SJCRH30 (cell line): ENCODE measurements at places on chromosomes 3 and 15. TPM values are rescaled to one million over a fixed set of nuclear protein-coding genes. Genes with fewer than 3 reads are reported as not detected.

The TMIE gene
- 0.08 and 0.10 TPM in 2 replicates for total RNA-seq

GRCh38 chr15:96058103-96058851, 272.2 kb upstream of the NR2F2 start:
- H3K36me3 ChIP-seq: no peaks in the 10 kb centered on the region
- no peak overlapping the region for H3K4me3 ChIP-seq
- no peak for DNase-seq
- H3K27ac ChIP-seq: no peak overlapping the region
- H3K4me1 ChIP-seq: peaks cover 6% of the 10 kb centered on the region; the same call in 1 of the 2 replicates

GRCh38 chr15:30990446-30991254, 778 bp downstream of the MTMR10 start:
- H3K4me3 ChIP-seq: peak overlapping the region; percentile 92
- peaks cover 5% of the 10 kb centered on the region for H3K4me1 ChIP-seq
- no peaks in the 10 kb centered on the region for H3K27me3 ChIP-seq
- no peak for DNase-seq
- no peaks in the 10 kb centered on the region for H3K36me3 ChIP-seq

The HGD gene
- 0.18 TPM in 1 of 2 replicates, not detected in the other for total RNA-seq

GRCh38 chr15:44219073-44219472, 24.0 kb upstream of the FRMD5 start:
- H3K27ac ChIP-seq: no peak overlapping the region
- H3K4me3 ChIP-seq: no peak overlapping the region
- H3K36me3 ChIP-seq: no peaks in the 10 kb centered on the region
- H3K4me1 ChIP-seq: peaks cover 10% of the 10 kb centered on the region; the same call in 1 of the 2 replicates
- peak; percentile 47 for DNase-seq
- H3K27me3 ChIP-seq: no peaks in the 10 kb centered on the region

The MLH1 gene
- total RNA-seq: 37.1 and 40.7 TPM in 2 replicates

DNA sequence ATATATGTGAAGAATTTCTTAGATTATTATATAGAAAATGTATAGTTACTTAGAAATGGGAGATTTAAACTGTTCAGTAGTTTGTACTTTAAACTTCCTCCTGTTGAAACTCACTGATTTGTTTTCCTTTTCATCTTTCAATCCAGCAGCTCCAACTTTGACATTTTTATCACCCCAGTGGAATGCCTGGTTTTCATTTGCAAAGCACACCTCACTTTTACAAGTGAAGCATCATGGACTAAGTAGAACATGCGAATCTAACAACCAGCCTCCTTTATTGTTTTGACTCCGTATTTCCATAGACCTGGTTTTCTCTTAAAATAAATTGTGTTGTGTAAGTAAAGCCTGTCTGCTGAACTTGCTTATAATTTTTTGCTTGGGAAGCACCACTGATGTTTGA, 97.8 kb upstream of the ROBO2 start:
- H3K4me1 ChIP-seq: no peaks in the 10 kb centered on the region
- no peaks in the 10 kb centered on the region for H3K27me3 ChIP-seq
- no peak for DNase-seq
- H3K36me3 ChIP-seq: no peaks in the 10 kb centered on the region
- H3K4me3 ChIP-seq: no peak overlapping the region

The EPHA3 gene
- total RNA-seq: 0.94 and 1.1 TPM in 2 replicates

The PGBD4 gene
- 1.9 and 2.5 TPM in 2 replicates for total RNA-seq

The UROC1 gene
- not detected in 2 replicates for total RNA-seq

DNA sequence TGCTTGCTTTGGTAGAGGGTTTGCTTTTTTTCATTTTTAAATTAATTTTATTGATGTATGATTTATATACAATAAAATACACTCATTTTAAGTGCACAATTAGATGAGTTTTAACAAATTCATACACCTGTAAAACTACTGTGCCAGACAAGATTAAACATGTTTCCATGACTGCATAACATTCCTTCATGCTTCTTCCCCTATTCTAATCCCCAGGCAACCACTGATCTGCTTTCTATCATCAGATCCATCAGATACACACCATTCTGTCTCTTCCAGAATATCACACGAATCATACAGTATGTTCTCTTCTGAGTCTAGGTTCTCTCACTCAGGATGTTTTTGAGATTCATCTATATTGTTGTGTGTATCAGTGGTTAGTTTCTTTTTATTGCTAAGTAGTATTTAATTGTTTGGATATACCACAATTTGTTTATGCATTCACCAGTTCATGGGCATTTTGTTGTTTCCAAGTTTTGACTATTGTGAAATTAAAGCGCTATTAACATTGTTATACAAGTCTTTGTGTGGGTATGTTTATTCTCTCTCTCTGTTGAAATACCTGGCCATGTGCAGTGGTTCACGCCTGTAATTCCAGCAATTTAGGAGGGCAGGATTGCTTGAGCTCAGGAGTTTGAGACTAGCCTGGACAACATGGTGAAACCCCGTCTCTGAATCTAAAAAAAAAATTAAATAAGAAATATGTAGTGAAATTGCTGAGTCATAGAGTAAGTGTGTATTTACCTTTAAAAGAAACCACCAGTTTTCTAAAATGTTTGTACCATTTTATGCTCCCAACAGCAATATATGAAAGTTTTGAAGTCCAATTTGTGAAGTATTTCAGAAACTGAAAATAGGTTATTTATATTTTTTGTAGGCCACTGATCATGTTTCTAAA, 7.0 kb upstream of the TFG start:
- no peaks in the 10 kb centered on the region for H3K27me3 ChIP-seq
- peaks cover 6% of the 10 kb centered on the region; the same call in 1 of the 2 replicates for H3K4me1 ChIP-seq
- no peak overlapping the region for H3K27ac ChIP-seq
- no peaks in the 10 kb centered on the region for H3K36me3 ChIP-seq

The ATP8B4 gene
- total RNA-seq: 14.4 and 14.7 TPM in 2 replicates

- no peak overlapping the region for H3K27ac ChIP-seq
- no peaks in the 10 kb centered on the region for H3K27me3 ChIP-seq
- no peak overlapping the region for H3K4me3 ChIP-seq
- H3K4me1 ChIP-seq: peaks cover 12% of the 10 kb centered on the region
- DNase-seq: no peak
- no peaks in the 10 kb centered on the region for H3K36me3 ChIP-seq
Observed at GRCh38 chr3:70855149-70855548, 542.7 kb upstream of the MDFIC2 start.

DNA sequence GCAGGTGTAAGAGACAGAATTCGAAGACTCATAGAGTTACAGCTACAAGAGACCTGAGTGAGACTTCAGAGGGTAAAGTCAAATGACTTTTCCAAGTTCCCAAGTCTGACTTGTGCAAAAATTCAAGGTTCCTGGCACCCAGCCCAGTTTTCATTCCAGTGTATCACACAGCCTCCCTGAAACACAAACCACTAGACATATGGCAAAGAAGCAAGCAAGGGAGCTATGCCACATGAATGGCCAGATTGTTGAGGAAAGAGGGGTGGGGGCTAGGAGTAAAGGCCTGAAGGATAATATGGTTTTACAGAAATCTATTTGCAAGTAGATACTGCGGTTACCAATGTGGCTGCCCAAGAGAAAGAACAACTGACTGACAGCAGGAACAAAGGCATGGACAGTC, 301.2 kb downstream of the MECOM start:
- peak overlapping the region; percentile 7; the same call in 1 of the 2 replicates for H3K4me3 ChIP-seq
- DNase-seq: peak; percentile 91
- peak overlapping the region; percentile 40 for H3K27ac ChIP-seq

GRCh38 chr3:170751083-170751898, 118.7 kb downstream of the RPL22L1 start:
- peak; percentile 97 for DNase-seq
- no peak overlapping the region for H3K4me3 ChIP-seq
- H3K4me1 ChIP-seq: peaks cover 51% of the 10 kb centered on the region
- no peaks in the 10 kb centered on the region for H3K36me3 ChIP-seq
- H3K27me3 ChIP-seq: no peaks in the 10 kb centered on the region

GRCh38 chr3:166405465-166405864, 568.2 kb upstream of the BCHE start:
- no peaks in the 10 kb centered on the region for H3K27me3 ChIP-seq
- no peak overlapping the region for H3K27ac ChIP-seq
- H3K36me3 ChIP-seq: no peaks in the 10 kb centered on the region
- H3K4me1 ChIP-seq: no peaks in the 10 kb centered on the region

DNA sequence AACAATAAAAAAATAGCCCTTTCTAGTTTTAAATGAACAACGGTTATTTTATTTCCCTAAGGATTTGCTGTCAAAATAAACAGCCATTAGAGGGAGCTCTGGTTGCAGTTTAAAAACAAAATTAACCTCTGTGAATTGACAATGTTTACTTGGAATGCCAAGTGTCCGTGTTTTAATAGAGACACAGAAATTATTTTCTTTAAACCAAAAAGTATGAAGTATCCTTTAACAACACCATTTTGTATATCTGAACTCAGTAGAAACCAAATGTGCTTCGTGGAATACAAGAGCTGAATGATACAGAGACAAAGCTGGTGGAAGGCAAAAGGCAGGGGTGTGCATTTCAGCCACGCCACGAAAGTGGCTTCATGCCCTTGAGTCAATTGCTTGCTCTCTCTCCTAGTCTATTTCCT, 74.4 kb downstream of the MOBP start:
- no peak overlapping the region for H3K4me3 ChIP-seq
- no peaks in the 10 kb centered on the region for H3K4me1 ChIP-seq
- no peaks in the 10 kb centered on the region for H3K27me3 ChIP-seq
- no peak overlapping the region for H3K27ac ChIP-seq
- DNase-seq: no peak

The CCRL2 gene
- total RNA-seq: not detected in 2 replicates
